ENCODE measurements at places on chromosomes 6 and 20. TPM values are rescaled to one million over a fixed set of nuclear protein-coding genes. Genes with fewer than 3 reads are reported as not detected.

IMPG1 gene
- polyA plus RNA-seq: 2.0 TPM

GJE1 gene
- polyA plus RNA-seq: not detected

PFDN4 gene
- 57.7 TPM for polyA plus RNA-seq

NMBR gene
- 0.44 TPM for polyA plus RNA-seq

TPD52L1 gene
- polyA plus RNA-seq: 77.5 TPM

EBF4 gene
- 45.1 TPM for polyA plus RNA-seq

GRM1 gene
- 0.19 TPM for polyA plus RNA-seq

MUC21 gene
- not detected for polyA plus RNA-seq

FNDC1 gene
- 6.8 TPM for polyA plus RNA-seq

TMEM200A gene
- 26.4 TPM for polyA plus RNA-seq

PAX1 gene
- polyA plus RNA-seq: not detected

BFSP1 gene
- polyA plus RNA-seq: 3.5 TPM

- no peak for DNase-seq
Observed at GRCh38 chr20:58718729-58719128, 26.1 kb downstream of the NPEPL1 start.

DNA sequence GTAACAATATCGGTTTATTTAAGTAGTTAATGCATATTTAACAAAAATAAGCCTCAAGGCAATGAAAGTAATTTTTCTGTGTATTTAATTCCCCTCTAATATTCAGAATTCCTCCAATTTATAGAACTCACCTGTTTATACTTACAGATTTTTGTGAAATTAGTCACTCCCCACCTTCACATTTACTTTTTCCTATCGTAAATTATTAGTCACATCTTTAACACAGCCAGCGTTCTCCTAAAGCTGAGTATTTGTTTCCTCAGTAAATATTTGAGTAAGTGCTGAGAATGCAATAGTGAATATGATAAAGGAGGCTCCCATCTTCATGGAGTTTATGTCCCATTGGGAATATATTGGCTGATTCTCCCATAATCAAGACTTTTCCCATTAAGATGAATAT lies 88.0 kb downstream of the SYCP2 start:
- no peak for DNase-seq

DNA sequence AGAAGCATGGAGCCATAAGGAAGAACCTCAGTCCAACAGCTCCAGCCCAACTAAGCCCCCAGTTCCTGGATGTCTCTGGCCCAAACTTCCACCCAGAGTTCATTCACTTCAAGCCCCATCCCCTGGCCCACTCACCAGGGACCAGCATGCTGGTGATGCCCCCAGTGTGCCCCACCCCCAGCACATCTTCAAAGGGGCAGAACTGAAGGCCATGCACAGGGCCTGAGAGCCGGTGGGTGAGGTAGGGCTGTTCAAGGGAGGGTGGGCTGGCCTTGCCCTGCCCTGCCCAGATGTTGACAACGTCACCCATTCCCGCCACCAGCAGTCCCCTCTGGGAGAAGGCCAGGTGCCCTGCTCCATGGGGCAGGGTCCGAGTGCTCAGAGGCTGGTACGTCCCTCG lies 3.6 kb downstream of the B3GALT4 start:
- no peak for DNase-seq

DNA sequence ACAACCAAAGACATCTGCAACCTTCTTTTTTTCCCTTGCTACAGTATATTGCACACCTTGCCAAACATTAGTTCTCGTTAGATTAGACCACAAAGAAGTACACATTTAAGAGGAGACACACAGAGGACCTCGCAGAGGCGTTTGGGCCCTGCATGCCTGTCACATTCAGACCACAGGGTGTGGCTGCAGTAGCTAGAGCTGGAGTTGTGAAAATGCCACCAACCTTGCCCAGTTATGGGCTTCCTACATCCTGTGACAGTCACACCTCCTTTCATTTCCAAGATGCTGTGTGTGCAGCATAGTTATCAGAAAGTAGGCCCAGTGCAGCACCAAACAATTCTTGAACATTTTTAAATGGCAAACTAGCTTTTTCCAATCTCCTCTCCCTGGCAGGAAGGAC lies 2.4 kb downstream of the SYNE1 start:
- no peak for DNase-seq

GRCh38 chr20:56974499-56975250 lies 291.8 kb downstream of the BMP7 start:
- DNase-seq: no peak

GRCh38 chr6:81751388-81752083 lies 945 bp downstream of the TENT5A start:
- peak; percentile 13 for DNase-seq

DNA sequence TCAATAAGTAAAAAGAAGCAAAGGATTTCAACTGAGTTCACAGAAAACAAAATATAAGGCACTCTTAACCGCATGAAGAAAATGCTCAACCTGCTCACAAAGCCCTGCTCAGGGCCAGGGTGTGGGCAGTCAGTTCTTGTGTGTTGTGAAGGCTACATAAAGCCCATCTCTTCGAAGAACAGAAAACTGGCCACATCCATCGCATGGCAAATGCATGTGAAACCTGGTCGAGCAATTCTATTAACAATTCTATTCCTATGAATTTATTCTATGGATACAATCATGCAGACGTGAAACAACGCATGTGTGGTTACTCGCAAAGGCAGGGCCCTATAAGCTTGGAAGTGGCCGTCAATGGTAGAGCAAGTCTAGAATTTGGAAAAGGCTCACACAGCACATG lies 110.5 kb downstream of the PSMB1 start:
- no peak for DNase-seq

- DNase-seq: no peak
Observed at GRCh38 chr6:15642276-15642675, 20.6 kb downstream of the DTNBP1 start.

GRCh38 chr6:106079961-106080762 lies 6.0 kb upstream of the PRDM1 start:
- DNase-seq: no peak

DNA sequence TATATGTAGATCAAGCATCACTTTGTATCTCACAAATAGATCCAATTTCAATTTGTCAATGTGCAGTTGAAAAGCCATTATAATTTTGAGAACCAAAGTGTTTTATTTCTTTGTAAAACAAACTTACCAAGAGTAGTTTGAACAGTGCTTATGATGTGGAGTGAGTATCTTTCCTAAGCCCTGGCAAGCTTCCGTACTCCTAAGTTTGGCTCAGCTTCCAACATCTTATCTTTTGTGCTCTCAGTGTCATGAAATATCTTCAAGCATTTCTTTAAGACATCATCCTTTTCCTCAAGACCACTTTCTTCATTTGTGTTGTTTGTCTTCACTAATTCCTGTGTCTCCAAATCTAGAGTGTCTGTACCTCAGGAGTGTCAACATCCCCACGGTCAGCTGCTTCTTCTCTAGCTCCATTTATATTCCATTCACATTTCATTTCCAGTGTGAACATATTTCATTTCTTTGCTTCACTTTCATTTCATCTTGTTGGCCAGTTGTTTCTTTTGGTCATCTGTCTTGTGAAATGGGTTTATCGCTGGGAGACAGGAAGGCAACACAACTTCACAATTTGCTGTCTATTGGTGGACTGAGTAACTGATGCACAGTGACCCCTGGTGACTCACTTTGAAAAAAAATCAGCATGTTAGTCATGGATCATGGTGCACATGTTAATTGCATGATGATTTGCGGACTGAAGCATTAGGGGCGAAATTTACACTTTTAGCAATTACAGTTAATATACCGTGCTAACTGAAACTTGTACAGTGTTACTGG lies 36.9 kb downstream of the SLC24A3 start:
- no peak for DNase-seq

- DNase-seq: no peak
Observed at GRCh38 chr6:106461084-106461483, 100.6 kb downstream of the CRYBG1 start.

- no peak for DNase-seq
Observed at GRCh38 chr6:43465948-43466347, 10.6 kb upstream of the DLK2 start.

- no peak for DNase-seq
Observed at GRCh38 chr20:22916021-22916842, 118.9 kb upstream of the SSTR4 start.

GRCh38 chr6:17640477-17640917 lies 40.4 kb downstream of the FAM8A1 start:
- no peak for DNase-seq

DNA sequence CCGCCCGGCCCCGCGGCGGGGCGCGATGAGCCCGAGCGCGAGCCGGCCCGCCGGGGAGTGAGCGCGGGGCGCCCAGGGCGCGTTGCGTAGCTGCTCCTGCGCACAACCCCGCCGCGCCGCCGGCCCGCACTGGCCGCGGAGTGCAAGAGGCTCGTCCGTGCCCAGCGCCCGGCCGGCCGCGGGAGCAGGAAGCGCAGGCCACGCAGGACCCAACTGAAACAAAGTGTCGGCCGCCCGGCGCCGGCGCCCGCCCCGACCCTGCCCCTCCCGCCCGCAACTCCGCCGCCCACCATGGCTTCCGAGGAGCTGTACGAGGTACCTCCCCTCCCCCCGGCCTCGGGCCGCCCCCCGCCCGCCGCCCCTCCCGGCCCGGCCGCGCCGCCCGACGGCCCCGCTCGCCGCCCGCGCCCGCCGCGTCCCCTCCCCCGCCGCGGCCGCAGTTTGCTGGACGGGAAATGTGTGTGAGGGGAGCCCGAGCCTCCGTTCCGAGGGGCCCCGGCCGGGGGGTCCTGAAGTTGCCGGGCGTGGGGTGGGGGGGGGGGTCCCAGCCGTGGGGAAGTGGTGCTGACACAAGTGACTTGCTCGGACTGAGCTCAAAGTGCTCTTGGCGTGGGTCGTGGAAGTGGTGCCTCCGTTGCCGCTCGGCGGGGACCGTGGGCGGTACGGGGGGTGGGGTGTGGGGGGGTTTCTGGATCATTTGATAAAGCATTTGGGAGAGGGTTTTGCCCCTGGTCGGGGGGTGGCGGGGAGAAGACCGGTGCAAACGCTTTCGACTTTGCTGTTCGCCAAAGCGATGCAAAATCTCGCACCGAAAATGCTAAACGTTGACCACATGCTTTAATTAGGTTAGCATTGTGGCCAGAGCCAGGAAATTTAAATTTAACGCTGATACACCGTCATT lies 539 bp downstream of the CDYL start:
- DNase-seq: no peak

- DNase-seq: no peak
Observed at GRCh38 chr6:3523271-3523670, 66.4 kb upstream of the SLC22A23 start.

DNA sequence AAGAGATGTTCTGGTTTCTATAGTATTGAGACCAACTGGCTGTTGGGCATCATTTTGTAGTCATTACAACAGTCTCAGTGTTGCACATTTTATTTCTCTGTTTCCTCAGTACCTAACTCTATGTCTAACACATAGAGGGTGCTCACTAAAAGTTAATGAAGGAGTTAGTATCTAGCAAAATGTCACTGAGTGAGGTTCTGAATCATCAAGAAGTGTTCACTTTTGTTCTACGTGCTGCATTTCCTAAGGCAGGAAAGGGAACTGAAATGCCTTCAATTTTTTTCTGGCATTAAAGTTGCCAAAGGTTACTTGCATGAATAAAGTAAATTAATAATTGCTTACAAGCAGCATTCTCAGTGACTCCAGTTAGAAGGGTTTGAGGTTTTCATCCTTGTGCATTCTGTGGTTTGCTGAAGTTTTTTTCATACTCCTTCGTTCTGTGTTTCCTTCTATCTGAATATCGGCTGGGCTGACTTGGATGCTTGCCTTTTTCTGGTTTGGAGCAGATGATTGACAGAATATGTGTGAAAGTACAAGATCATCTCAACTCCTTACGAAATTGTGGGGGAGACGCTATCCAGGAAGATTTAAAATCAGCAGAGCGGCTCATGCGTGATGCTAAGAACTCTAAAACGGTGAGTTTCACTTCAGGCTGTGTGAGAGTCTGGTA lies 114.5 kb upstream of the SCGN start:
- DNase-seq: no peak

Data from left renal cortex interstitium (tissue), 4 donors.